ENCODE measurements at places on chromosomes 3 and 15.

DNA sequence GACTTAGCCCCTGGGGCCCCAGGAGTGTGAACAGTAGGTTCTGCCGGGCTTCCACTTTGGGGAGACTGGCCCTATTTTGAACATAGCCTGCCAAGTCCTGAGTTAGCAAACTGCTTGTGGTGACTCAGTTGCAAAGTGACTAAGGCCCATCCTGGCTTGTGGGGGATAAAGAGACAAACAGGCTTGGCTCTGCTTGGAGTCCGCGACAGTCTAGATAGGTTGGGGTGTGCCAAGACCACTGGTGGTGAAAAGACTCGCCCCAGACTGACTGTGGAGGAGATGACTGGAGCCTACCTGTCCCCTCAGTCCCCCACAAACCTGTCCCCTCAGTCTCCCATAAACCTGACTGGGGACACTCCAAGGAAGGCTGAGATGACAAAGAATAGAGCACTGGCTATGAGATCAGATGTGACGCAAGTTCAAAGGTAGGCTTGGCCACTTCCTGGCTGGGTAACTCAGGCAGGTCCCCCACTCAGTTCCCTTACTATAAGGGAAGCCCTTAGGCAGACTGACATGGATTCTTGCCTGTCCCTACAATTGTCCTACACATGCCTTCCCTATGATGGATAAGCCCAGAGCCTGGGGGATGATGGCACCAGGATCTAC is 4.3 kb downstream of the DNASE1L3 start:
- DNase-seq = no peak

DNA sequence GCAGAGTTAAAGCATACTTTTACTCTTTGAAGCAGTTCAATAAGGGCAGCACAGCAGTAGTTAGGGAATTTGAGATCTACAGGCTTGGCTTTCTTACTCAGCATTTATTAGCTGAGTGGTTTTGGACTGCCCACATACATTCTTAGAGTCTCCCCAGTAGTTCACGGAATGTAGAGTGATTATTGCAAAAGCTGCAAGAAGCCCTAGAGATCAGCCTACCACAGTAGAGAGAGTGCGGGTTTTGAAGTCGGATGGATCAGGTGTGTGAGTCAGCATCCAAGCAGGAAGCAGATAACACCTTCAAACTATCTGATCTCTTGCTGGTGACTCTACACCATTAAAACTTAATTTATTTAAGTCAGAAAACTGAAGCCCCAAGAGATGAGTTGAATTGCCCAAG is 171.9 kb downstream of the SYNPR start:
- DNase-seq = no peak

DNA sequence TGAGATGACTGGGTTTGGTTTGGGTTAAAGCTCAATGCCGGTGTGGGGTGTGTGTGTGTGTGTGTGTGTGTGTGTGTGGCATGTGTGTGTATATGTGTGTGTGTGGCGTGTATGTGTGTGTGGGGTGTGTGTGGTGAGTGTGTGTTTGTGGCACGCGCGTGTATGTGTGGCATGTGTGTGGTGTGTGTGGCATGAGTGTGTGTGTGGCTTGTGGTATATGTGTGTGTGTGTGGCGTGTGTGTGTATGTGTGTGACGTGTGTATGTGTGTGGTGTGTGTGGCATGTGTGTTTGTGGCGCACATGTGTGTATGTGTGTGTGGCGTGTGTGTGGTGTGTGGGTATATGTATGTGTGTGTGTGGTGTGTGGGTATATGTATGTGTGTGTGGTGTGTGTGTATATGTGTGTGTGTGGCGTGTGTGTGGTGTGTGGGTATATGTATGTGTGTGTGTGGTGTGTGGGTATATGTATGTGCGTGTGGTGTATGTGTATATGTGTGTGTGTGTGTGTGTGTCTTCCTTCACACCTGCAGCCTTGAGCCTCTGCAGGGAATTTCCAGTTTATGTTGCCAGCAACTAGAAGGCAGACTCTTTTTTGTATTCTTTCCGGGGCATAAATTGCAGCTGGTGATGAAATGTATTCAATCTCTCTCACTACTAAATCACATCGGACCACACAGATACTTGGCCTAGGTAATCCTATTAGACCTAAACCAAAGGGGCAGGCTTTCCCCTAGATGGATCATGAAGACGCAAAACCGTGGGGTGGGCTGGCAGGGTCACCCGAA is 34.8 kb downstream of the CHRD start:
- DNase-seq = no peak

GRCh38 chr3:129599607-129600006 is 6.9 kb downstream of the PLXND1 start:
- no peak for DNase-seq

DNA sequence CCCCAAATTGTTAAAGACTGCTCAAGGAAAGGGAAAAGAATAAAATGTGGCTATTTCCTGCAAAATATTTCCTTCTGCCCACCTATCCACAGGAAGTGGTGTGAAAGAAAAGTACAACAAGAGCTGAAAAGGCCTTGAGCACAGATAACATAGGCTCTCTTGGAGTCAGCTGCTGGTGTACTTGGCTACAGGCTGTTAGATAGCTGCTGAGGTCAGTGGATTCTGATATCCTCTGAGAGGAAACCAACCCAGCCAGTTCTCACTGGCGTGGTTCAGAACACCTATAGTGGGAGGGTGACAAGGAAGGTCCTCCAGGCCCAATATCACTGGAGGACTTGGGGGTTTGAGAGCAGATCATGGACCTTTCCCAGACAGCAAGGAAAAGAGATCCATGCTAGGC is 124.4 kb upstream of the GAP43 start:
- DNase-seq = no peak

DNA sequence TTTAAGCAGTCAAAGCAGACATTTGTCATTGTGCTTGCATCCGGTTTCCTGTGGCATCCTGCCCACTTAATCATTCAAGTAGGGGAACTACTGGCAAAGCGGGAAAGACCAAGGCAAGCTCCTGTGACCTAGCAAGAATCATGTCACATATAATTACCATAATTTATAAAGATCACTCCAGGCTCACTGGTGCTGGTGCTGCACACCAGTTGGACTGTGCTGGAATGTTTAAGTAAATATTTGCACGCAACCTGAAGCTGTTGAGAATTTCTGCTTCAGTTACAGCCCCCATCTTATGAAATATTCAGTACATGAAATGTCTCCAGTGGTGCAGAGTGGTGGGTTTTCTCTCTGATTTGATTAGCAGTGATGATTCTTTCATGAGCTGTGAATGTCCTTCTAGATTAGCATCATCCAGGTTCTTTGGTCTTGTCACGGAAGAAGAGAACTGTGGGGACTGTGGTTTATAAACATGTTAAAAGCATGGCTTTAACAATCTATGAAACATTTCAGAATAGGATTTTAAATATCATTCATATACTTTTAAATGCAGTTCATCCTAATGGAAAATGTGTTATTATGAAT is 621.3 kb upstream of the EPHA6 start:
- DNase-seq = no peak

DNA sequence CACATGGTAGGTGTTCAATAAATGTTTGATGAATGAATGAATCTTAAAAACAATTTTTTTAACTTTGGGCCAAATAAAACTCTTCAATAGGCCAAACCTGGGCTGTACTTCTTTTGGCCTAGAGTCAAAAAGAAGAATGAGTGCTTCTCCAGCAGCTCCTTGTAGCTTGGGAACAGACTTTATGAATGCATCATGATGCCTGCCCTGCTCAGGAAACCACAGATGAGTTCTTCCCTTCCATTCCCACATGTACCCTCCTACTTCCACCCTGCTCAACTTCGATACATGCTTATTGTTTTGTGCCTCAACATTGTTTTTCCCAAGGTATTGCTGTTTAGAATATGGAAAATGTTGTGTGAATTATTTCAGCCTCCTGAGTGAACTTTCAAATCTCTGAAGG is 87.0 kb downstream of the FILIP1L start:
- no peak for DNase-seq

DNA sequence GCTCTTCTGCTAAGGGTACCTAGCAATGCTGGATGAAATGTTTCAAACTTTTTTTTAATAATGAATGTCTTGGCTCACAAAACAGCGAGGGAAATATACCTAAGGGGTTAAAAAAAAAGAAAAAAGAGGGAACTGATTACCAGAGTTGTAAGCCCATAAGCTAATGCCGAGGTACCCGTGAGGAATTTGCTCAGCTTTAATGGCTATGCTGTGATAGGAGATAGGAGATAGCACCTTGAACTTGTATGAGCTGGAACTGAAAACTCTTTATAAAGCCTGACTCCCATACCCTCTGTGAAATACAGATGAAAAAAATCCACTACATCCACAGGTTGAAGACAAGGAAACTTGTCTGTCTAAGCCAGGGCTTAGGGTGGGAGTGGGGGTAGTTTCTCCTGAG is 13.9 kb downstream of the GRAMD1C start:
- DNase-seq = no peak

- no peak for DNase-seq
These were observed 919.3 kb downstream of the TUSC7 start for GRCh38 chr3:117628823-117629291.

DNA sequence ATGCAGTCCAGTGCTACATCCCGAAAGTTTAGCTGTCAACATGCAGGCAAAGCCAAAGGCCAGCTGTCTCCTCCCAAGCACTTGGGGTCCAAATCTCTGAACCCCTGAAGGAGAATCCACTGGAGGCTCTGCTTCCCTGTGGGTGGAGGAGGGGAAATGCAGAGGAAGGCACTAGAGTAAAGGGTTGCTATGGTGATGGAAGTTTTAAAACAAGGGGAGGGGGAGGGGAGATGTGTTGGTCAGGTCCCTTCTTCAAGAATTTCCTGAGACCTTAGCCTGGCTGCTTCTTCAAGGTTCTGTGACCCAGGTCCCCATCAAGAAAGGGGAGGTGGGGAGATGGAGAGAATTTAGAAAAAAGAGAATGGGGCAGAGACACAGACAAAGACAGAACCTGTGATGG is 2.3 kb downstream of the CAMKV start:
- no peak for DNase-seq

DNA sequence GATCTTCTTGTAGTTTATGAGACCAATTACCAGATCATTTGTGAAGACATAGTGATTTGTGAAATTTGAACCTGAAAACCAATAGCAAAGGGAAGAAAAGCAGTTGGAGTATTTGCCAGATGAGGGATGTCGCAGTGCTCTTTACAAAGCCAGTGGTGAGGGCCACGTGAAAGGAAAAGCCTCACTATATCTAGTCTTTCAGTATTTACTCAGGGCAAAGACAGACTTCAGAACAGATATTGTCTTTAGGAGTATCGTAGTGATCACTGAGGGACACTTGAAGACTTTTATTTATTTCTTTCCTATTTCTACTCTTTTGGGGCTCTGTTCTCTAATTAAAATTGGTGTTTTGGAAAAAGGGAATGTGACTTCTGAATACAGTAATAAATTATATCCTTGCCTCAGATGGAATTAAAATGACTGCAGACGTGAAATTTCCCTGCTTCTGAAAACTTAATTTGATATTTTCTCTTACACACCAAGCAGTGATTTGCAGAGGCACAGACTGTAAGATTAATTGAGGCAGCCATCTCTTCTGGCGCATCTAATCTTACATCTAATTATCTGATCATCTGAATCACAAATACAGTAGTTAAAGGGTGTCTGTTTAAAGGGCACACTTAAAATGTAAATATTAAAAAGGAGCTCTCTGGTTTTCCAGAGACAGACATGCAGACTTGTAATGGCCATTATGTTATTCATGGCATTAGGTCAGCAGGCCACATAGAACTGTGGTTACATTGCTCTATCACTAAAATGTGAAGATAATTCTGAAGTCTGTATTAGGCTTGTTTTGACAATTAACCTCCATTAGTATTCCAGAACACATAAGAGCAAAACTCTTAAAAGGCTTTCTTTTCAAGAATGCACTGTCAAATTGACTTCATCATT is 193.0 kb upstream of the GOLIM4 start:
- no peak for DNase-seq

GRCh38 chr3:18111796-18112232 is 313.3 kb downstream of the SATB1 start:
- no peak for DNase-seq

- no peak for DNase-seq
These were observed 1.7 kb upstream of the SNRPA1 start for GRCh38 chr15:101296418-101297405.

- DNase-seq = no peak
These were observed 1061.2 kb downstream of the FHIT start for GRCh38 chr3:60190073-60190472.

GRCh38 chr3:160162440-160162839 is 62.8 kb upstream of the C3orf80 start:
- DNase-seq = no peak

GRCh38 chr3:183185696-183186095 is 23.2 kb upstream of the LAMP3 start:
- no peak for DNase-seq

GRCh38 chr15:84400820-84401219 is 165.2 kb downstream of the GOLGA6L4 start:
- no peak for DNase-seq

DNA sequence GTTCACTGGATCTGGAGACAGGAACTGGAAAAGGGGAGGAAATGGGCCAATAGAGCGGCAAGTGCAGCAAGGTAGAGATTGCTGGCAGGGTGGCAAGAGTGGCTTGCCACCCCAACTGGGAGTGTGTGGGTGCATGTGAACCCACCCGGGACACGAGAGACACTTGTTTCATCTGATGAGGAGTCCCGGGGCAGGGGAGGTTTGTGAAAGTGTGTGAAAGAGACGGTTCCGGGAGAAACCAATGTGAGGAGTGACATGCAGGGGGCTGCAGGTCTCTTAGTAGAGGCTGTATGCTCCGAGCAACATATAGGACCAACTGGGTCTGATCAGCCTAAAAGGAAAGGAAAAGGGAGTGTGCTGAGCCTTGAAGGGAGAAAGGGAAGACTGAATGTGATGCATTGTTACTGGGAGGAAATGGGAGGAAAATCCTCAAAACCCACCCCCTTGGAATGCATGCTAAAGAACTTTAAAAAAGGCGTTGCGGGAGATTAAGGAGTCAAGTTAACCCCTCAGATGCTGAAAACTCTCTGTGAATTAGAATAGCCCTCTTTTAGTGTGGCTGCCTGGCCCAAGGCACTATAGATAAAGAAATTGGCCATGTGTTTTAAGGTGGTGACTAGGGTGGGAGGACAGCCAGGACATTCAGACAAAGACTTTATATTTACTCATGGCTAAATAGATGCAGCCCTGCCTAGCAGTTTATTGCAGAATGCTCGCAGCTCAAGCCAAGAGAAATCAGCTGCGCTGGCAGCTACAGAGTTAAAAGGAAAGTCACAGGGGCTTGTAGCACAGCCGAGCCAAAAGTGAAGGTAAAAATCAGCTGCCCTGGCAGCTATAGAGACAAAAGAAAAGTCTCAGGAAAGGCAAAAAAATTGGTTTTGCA is 9.1 kb upstream of the SLC9C1 start:
- no peak for DNase-seq

DNA sequence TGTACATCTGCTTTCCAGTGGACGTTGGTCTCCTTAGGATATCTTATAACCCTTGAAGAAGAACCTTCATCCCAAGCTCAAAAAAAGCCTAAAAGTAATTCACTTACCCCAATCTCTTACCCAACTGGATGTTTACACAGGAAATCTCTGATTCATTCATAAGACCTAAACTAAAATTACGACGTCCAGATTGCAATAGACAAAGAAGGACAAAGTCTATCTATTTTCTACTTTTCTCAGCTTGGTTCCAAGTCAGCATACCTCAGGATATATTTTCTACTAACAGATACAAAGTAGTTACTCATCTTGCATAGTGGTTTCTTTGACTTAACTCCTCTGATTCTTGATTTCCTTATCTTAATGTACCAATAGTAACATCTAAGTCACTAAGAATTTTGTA is 669.9 kb downstream of the OTOL1 start:
- DNase-seq = no peak

Data from CD4-positive, alpha-beta memory T cell (primary cell).